ENCODE measurements at places on chromosomes 6 and 20.

GRCh38 chr6:161750686-161751085, 476.8 kb upstream of the AGPAT4 start:
- peak; percentile 18 for DNase-seq

- no peak for DNase-seq
Measured at GRCh38 chr6:129393654-129394053, 316.3 kb downstream of the ARHGAP18 start.

DNA sequence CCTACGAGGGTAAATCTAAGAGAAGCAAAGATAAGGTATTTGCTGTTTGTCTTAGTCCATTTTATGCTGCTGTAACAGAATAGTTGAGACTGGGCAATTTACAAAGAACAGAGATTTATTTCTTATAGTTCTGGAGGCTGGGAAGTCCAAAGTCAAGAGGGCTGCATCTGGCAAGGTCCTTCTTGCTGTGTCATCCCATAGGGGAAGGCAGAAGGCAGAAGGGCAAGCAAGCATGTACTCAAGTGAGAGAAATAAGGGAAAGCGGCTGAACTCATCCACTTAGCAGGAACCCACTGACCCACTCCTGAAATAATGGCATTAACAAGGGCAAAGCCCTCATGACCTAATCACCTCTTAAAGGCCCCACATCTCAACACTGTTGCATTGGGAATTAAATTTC, 102.7 kb downstream of the AGPAT4 start:
- no peak for DNase-seq

DNA sequence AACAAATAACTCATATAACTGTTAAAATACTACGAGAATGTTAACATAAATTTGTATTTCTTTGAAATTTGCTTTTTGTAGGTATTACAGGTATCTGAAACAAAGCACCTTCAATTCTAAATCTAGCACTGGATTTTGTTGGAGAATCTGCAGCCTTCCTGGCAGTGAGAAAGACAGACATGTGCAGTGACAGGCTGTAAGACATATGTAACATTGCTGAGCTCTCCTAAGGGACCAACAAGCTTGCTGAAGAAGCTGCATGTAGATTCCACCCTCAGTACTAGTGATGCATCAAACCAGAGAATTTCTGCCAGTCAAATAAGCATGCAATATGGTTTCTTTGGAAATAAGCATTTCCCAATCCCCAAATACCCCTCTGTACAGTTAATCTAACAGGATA, 20.5 kb upstream of the KIAA1586 start:
- no peak for DNase-seq

DNA sequence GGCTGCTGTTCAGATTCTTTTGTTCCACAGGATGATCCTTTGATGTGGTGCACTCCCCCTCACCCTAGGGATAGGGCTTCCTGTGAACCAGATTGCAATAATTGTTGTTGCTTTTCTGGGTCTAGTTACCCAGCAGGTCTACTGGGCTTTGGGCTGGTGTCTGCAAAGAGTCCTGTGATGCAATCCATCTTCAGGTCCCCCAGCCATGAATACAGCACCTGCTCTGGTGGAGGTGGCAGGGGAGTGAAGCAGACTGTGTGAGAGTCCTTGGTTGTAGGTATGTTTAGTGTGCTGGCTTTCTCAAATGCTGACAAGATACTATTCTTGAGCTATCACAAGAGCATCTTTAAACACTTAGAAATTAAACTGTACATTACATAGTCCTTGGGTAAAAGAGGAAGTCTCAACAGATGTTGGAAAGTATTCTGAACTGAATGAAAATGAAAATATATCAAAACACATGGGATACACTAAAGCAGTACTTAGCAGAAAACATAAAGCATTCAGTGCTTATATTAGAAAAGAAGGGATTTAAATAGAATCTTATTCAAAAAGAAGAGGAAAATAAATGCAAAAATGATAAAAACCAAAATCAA, 49.1 kb upstream of the CCR6 start:
- DNase-seq, result no peak

All from HT1080 (cell line).